ENCODE measurements at places on chromosomes 2 and 18. TPM values are rescaled to one million over a fixed set of nuclear protein-coding genes. Genes with fewer than 3 reads are reported as not detected.

Gene EGR4
- not detected for total RNA-seq

Gene CTAGE1
- total RNA-seq: not detected

Gene ICOS
- total RNA-seq: not detected

Gene CRACDL
- 3.8 TPM for total RNA-seq

Gene GULP1
- total RNA-seq: 43.0 TPM

Gene MRO
- not detected for total RNA-seq

Gene MARCHF4
- 21.5 TPM for total RNA-seq

Gene NOSTRIN
- total RNA-seq: not detected

Gene MEIS1
- 26.5 TPM for total RNA-seq

Gene TRABD2A
- 0.99 TPM for total RNA-seq

Gene IL36RN
- total RNA-seq: not detected

Gene PCARE
- not detected for total RNA-seq

Gene DTNB
- 17.0 TPM for total RNA-seq

Gene GKN1
- not detected for total RNA-seq

Gene SH3RF3
- 9.4 TPM for total RNA-seq

Gene HNRNPA3
- 316 TPM for total RNA-seq

Gene ALPG
- total RNA-seq: not detected

Gene ZSWIM2
- total RNA-seq: not detected

Gene COL5A2
- 123 TPM for total RNA-seq

Gene TEX44
- total RNA-seq: not detected

Measured in endothelial cell of umbilical vein (primary cell).